Activated CD4-positive, alpha-beta memory T cell treated with anti-CD3 and anti-CD28 coated beads for 36 hours (primary cell): ENCODE measurements at places on chromosomes 12 and 14.

- no peak for DNase-seq
Observed at GRCh38 chr14:100832311-100832960, 6.5 kb downstream of the MEG3 start.

- DNase-seq: no peak
Observed at GRCh38 chr14:34137001-34137745, 186.3 kb upstream of the EGLN3 start.

DNA sequence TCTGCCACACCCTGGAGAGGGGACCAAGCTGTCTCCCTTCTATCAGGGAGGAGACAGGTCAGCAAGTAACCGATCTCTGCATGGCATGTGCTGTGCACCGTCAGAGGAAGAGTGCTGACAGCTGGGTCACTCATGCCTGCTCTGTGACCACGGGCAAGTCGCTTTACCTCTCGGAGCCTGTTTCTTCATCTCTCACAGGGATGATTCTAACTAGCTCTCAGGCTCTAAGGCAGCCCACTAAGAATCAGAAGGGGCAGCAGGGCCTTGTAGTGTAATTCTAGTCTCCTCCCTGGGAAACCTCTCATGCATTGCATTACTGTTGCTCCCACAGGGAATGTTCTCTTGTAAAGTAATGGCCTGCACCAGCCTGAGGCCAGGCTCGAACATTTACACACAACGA is 11.9 kb downstream of the CD9 start:
- DNase-seq: no peak

- DNase-seq: no peak
Observed at GRCh38 chr14:105853089-105853906, 326.9 kb downstream of the TMEM121 start.
